ENCODE measurements at places on chromosomes 2 and 18. TPM values are rescaled to one million over a fixed set of nuclear protein-coding genes. Genes with fewer than 3 reads are reported as not detected.

DNA sequence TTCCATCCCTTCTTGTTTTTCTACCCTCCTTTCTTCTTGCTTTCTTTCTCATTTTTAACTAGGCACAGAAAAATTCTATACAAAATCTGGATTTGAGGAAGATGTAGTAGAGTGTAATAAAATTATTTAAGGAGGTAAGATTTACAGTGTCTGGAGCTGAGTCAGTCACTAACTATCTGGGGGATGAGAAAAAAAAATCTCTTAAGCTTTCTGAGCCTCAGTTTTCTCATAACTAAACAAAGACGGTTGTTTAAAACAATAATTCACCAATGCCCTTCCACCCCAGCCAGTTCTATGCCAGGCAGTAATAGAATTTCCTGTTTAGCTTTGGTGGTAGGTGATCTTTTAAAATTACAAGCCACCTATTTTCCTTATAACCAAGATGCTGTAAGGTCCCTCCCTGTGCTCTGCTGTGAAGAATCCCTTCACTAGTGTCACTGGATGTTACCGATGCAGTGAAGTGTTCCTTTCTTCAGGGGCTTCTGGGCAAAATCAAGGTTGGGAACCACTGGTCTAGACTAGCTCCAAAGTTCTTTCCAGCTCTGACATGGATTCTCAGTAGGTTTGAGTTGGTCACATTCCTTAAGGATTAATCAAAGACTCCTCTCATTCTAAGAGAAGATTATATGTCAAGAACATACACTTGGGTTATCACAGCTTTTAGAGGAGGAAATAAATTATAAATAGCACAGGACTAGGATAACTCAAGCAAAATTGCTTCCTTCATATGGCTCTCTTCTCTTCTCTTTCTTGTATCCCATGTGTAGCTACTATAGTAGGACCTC, 289.0 kb downstream of the CDH2 start:
- H3K4me3 ChIP-seq, result no peak overlapping the region
- no peak for DNase-seq
- no peaks in the 10 kb centered on the region for H3K36me3 ChIP-seq
- no peak overlapping the region for H3K27ac ChIP-seq
- H3K27me3 ChIP-seq, result no peaks in the 10 kb centered on the region

DNA sequence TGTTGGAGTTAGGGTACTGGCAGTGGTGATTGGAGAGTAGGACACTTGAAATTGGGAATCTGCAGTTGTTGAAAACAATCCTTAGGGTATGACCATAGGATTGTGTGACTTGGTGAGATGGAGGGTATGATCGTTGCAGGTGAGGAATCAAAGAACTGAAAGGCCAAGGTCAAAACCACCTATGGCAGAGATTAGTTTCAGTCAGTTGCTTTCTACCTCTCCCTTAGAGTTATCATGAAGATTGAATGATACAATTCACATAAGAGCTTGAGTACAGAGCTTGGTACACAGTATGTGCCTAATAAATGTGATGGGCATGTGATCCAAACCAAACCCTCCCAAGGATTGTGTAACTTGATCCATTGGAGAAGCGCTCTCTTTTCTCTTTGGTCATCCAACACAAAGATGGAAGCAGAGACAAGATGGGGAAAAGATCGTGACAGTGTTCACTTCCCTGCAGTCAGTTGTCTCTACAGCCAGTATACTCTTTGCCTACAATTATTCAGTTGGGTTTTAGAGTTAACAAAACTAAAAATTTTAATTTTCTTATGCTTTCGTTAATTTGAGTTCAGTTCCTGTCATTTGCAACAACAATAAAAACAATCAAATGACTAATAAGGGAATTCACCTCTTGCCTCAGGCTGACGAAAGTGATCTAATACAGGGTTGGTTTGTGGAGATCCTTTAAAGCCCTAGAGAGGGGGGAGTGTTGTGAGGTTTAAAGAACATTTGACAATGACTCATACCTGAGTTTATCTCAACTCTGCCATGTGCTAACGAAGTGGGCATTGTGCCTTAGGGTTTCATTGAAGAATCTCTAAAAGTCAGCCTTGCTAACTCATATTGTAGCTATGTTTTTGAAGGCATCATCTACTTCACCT, 14.8 kb upstream of the SMAD2 start:
- no peak overlapping the region for H3K4me3 ChIP-seq
- no peak overlapping the region for H3K27ac ChIP-seq
- H3K27me3 ChIP-seq, result no peaks in the 10 kb centered on the region
- no peaks in the 10 kb centered on the region for H3K4me1 ChIP-seq
- no peaks in the 10 kb centered on the region for H3K36me3 ChIP-seq
- no peak for DNase-seq

DNA sequence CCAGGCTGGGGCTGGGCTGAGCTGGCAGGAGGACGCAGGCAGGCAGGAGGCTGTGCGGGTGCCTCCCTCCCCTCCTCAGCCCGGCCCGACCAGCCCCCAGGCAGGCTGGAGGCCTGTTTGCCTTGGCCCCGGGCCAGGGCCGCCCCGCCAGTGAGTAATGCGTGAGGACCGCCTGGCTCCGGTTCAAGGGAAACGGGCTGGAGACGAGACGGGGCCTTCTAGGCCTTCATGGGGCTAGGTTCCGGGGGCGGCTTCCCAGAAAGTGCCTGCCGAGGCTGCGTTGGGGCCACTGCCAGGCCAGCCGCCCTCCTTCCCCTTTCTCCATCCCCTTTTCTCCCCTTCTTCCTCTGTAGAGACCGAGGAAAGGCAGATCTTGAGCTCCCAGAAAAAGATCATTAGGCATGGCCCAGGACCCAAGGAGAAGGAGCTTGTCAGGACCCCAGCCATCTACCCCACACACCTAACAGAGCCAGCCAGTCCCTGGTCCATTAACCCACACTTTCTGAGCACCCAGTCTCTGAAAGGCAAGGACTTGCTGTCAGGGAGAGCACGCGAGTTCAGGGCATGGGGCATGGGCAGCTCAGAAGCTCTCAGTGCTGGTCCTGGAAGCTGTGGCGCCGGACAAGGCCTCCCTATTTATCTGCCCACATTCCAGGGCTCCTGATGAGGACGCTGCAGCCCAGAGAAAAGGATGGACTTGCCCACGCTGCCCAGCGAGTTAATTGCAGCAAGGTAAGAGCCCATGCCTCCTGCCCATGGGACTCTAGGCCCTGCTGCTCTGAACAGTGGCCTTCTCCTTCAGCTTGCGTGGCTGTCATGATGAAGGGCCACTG, 48.5 kb downstream of the SMAD7 start:
- peaks cover 8% of the 10 kb centered on the region for H3K4me1 ChIP-seq
- H3K36me3 ChIP-seq, result no peaks in the 10 kb centered on the region
- H3K27me3 ChIP-seq, result no peaks in the 10 kb centered on the region
- H3K4me3 ChIP-seq, result peak overlapping the region; percentile 19

GRCh38 chr2:66122516-66122915, 312.4 kb upstream of the MEIS1 start:
- H3K27ac ChIP-seq, result no peak overlapping the region
- H3K36me3 ChIP-seq, result no peaks in the 10 kb centered on the region
- H3K27me3 ChIP-seq, result no peaks in the 10 kb centered on the region
- H3K4me3 ChIP-seq, result no peak overlapping the region
- no peaks in the 10 kb centered on the region for H3K4me1 ChIP-seq

DNA sequence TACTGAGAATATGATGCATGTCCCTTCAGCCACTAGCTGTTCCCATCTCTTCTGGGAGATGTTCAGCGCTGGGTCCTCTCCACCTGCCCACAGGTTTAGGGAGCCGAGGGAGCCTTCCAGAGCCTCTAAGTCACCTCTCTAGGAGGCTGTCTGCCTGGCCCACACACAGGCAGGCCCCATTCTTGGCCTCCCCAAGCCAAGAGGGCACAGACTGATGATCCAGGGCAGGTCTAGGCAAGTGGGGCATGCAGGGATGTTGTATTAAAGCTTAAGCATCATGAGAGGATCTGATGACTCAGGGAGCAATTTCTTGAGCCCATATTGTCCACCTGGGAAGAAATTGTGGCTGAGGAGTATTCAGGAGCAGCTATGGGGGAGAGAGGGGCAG, 19.9 kb downstream of the TMSB10 start:
- DNase-seq, result no peak
- H3K36me3 ChIP-seq, result no peaks in the 10 kb centered on the region
- H3K27ac ChIP-seq, result peak overlapping the region; percentile 68
- peaks cover 2% of the 10 kb centered on the region for H3K4me1 ChIP-seq
- H3K4me3 ChIP-seq, result peak overlapping the region; percentile 60

- H3K27me3 ChIP-seq, result no peaks in the 10 kb centered on the region
- H3K4me1 ChIP-seq, result no peaks in the 10 kb centered on the region
- no peak overlapping the region for H3K4me3 ChIP-seq
- H3K27ac ChIP-seq, result no peak overlapping the region
- H3K36me3 ChIP-seq, result no peaks in the 10 kb centered on the region
Measured at GRCh38 chr18:7844418-7844817, 277.3 kb downstream of the PTPRM start.

DNA sequence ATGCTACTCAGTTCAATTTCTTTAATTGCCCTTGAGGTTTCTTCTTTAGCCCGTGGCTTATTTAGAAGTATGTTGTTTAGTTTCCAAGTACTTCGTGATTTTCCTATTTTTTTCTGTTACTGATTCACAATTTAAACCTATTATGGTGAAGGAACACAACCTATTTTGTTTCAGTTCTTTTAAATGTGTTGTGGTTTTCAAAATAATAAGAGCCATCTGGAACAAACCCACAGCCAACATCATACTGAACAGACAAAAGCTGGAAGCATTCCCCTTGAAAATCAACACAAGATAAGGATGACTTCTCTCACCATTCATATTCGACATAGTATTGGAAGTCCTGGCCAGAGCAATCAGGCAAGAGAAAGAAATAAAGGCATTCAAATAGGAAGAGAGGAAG, 155.2 kb downstream of the GALNT1 start:
- DNase-seq, result no peak
- H3K27me3 ChIP-seq, result no peaks in the 10 kb centered on the region
- H3K4me3 ChIP-seq, result no peak overlapping the region
- H3K36me3 ChIP-seq, result no peaks in the 10 kb centered on the region

- H3K36me3 ChIP-seq, result no peaks in the 10 kb centered on the region
- no peak for DNase-seq
- H3K27me3 ChIP-seq, result peaks cover 4% of the 10 kb centered on the region
- H3K4me3 ChIP-seq, result no peak overlapping the region
- no peak overlapping the region for H3K27ac ChIP-seq
Measured at GRCh38 chr2:97726261-97727064, 13.1 kb downstream of the ZAP70 start.

Gene ERICH2
- total RNA-seq, result 0.80 TPM

Gene GPR155
- total RNA-seq, result 5.0 TPM

Gene RTP5
- 0.15 TPM for total RNA-seq

Gene PKDCC
- total RNA-seq, result 95.4 TPM
